Stimulated activated CD4-positive, alpha-beta T cell treated with anti-CD3 and anti-CD28 coated beads, Interleukin-1b, Interleukin-23, amount 100 ng/mL, for 1 hour (primary cell): ENCODE measurements at places on chromosomes 4 and X.

- no peak for DNase-seq
Observed at GRCh38 chr4:45663628-45664081, 460.2 kb downstream of the GABRG1 start.

DNA sequence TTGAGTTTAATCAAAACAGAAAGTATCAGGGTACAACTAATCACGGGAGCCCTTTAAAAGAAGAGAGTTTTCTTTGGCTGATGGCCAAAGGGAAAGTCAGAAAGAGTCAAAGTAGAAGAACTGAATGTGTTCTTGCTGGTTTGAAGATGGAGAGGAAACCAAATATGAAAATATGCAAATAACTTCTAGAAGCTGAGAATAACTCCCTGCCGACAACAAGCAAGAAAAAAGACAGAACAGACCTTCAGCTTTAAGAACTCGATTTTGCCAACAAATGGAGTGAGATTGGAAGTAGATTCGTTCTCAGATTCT is 903.8 kb downstream of the STIM2 start:
- no peak for DNase-seq

GRCh38 chrX:13965531-13965930 is 64.2 kb downstream of the GEMIN8 start:
- no peak for DNase-seq

- DNase-seq, result no peak
Observed at GRCh38 chr4:150588316-150588715, 6.4 kb downstream of the MAB21L2 start.
